NCI-H1694 (cell line): ENCODE measurements at places on chromosomes 2 and 18.

DNA sequence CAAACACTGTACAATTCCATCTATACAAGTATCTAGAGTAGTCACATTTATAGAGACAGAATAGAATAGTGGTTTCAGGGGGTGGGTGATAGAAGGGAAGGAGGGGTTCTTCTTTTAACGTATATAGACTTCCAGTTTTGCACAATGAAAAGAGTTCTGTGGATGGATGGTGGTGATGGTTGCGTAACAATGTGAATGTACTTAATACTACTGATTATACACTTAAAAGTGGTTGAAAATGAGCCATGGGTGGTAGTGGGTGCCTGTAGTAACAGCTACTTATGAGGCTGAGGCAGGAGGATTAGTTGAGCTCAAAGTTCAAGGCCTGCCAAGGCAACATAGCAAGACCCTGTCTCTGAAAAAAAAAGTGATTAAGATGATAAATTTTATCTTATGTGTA lies 85.8 kb downstream of the SETBP1 start:
- DNase-seq = no peak

DNA sequence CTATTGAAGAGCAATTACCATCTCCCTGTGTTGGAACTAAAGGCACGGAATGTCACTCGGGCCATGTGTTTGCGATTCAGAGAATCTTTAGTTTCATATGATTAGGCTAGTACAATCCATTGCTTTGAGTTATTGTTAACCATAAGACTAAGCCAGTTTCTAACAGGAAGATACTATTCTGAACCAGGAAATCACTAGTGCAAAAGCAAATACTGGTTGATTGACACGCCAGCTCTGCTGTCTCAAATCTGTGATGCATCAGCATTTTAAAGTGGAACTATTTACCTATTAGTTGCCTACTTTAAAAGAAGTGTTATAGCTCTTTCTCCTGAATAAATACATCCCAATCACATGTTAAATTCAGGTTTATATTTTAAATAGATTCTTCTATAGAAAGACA lies 61.9 kb downstream of the AFTPH start:
- no peak for DNase-seq

DNA sequence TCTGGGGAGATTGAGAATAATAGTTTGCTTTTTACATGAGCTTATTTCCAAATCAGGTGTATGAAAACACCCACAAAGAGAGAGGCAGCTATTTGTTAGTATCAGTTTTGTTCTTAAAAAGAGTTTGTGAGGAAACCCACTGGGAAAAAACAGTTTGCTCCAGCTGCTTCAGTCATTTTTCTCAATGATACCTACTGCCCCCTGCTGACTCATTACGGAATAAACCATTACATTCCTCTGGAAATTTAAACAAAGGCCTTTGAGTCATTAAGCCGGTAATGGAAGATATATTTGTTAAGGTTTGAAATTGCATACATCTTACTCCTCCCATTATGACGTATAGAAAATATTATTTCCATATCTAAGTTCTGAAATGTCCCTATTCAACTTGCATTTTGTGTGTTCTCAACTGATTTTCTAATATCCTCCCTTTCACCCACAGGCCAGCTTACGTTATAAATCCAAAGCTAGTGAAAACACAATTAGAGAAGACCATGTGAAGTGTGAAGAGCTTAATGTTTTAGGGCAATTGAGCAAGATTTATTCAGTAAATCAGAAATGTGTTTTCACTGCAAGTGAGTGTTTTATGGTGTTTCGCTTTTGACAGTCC lies 761.6 kb downstream of the DSC3 start:
- DNase-seq = peak; percentile 72

DNA sequence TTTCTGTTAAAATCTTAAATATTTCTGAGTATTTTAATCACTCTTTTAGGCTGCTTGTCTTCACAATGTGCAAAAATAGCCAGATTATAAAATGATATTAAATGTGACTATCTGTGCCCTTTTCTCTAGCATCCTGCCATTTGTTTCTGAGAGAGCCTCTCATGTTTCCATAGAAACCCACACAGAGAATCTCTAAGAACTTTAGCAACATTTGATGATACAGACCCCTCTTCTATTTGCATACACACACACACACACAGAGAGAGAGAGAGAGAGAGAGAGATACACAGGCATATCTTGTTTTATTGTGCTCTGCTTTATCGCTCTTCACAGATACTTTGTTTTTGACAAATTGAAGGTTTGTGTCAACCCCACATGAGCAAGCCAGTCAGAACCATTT lies 134.5 kb upstream of the DDX18 start:
- DNase-seq = no peak

GRCh38 chr2:221911890-221912289 lies 339.8 kb upstream of the EPHA4 start:
- no peak for DNase-seq

DNA sequence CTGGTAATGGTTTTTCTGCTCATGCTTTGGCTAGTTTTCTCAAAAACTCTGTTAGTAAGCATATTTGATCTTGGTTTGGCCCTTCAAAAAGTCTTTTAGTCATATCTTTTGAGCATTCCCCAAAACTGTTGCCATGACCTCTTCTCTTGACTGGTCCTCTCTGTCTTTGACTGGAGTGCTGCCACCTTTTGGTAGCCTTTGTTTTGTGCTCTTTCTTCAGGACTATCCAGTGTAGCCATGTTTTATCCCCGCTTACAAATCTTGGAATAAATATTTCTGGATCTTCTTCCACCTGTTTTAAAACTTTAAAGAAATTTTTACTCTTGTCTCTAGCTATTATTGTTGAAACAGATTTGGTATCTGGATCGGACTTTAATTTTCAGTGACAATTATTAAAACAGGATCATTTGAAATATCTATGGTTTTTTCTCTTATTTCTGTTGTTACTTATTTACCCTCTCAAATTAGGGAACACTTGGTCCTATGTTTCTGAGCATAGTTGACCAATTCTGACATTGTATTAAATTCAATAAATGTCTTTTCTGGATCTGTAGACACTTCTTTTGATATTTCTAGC lies 965 bp upstream of the ELOA2 start:
- peak; percentile 0 for DNase-seq

- no peak for DNase-seq
Measured at GRCh38 chr2:147499785-147500184, 345.0 kb upstream of the ACVR2A start.

DNA sequence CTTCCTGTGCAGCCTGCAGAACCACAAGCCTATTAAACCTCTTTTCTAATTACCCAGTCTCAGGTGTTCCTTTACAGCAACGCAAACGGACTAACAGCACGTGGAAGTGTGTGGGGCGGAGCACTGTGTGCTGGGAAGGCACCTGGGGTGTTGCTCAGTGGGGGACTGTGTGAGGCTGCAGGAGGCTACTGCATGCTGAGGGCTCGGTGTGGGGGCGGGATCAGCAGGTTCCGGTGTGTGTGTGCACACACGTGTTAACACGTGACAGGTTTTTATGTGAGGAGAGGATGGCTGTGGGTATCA lies 58.9 kb downstream of the ANKMY1 start:
- no peak for DNase-seq
